ENCODE measurements at places on chromosomes 16 and 17.

DNA sequence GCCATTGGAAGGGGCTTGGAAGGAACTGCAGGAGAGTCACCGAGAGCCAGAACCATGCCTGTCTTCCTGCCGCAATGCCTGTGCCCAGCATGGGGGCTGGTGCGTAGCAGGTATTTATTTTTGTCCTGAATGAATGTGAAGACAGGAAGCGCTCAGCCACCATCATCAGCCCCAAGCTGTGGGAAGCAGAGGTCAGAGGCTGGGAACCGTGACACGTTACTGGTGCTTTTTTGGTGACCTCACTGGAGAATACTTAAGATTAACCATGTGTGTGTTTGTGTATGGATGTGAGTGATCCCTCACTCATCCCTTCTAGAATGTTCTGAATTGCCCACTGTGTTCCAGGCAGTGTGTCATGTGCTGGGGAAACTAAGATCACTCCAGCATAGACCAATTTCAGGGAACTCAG, 343.8 kb downstream of the SNX29 start:
- no peak for DNase-seq

DNA sequence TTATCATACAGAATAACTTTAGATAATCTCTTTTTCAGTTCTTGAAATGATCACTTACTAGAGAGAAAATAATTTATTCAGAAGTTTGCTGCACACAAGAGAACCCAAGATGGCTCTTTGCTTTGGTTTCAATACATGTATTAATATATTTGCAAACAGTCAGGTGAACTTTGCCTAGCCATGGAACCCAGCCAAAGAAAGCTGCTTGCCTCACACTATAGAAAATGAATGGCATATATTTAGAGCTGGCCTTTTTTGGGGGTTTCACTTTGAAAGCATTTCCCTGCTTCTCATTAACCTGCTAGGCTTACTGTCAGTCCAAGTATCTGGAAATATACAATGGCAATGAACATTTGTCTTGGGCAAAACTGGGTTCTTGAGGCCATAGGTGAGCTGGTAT, 75.3 kb downstream of the MRTFB start:
- DNase-seq: no peak

DNA sequence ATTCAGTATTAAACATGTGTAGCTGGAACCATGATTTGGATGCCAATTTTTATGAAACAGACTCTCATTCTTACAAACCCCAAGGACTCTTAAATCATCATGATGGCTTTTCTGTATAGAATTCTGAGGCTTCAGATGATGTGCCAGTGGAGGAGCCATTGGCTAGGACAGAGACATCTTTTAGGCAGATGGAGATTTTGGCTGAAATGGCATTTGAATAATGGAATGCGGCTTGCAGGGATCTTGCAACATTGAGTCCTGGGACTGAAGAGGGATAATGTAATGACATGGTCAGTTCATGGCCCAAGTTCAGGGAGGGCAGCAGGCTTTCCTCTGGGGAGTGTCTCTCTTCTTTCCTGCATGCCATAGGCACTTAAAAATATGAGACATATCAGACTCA, 172.4 kb downstream of the ABCA8 start:
- DNase-seq: no peak

- DNase-seq: no peak
Observed at GRCh38 chr17:58413684-58414083, 3.6 kb downstream of the RNF43 start.

DNA sequence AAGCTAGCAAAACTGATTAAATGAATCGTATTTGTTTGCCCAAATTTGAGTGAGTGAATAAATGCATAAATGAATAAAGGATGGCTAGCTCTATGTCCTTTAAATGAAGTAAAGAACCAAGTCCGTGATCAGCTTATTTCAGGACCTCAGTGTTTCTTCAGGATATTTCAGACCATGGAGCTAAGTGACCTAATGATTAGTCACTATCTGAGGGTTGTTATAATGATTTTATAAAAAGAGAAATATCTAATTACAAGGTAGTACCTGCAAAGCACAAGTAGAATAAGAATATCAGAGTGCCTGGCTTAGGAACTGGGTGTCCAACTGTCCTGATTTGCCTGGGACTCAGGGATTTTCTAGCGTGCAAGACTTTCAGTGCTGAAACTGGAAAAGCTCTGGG, 12.5 kb downstream of the KCNJ2 start:
- DNase-seq: no peak
